ENCODE measurements at places on chromosomes 1 and 21. TPM values are rescaled to one million over a fixed set of nuclear protein-coding genes. Genes with fewer than 3 reads are reported as not detected.
A peak's percentile ranks its signal among the peaks of the same experiment; 100 is the strongest.

The GPR52 gene
- polyA plus RNA-seq, result not detected

The PLA2G2C gene
- polyA plus RNA-seq, result not detected

DNA sequence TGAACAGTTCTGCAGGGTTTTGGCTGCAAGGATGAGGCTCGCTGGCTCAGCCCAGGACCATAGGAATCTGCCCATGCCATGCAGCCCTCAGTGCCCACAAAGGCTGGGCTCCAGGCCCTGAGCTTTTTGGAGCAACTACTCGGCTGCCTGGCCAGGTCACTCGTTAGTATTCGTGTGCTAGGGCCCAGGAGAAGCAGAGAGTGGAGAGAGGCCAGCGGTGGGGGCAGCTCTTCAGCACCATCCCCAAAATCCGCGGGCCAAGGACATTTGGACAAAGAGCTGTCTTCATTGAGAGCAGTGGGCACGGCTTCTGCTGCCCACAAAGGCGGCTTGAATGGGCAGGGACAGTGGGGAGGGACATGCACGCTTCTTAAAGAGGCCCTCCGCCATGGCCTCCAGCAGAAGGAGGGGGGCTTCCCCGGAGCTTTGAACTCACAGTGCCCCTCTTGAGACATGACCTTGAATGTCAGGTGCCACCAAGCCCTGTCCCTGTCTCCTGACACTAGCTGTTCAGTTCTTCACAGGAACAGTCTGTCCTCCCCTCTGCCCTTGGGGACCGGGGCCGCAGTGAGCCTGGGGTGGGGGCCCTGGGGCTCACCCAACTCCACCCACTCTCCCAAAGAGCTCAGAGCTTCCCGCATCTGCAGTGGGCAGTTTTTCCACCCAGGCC is 106.1 kb upstream of the ARHGEF16 start:
- DNase-seq, result no peak

- no peak for DNase-seq
Observed at GRCh38 chr1:61227857-61228550, 145.6 kb downstream of the NFIA start.

- DNase-seq, result no peak
Observed at GRCh38 chr1:6300342-6301048, 39.6 kb upstream of the GPR153 start.

- DNase-seq, result peak; percentile 74
Observed at GRCh38 chr1:101357444-101357986, 120.7 kb downstream of the S1PR1 start.

DNA sequence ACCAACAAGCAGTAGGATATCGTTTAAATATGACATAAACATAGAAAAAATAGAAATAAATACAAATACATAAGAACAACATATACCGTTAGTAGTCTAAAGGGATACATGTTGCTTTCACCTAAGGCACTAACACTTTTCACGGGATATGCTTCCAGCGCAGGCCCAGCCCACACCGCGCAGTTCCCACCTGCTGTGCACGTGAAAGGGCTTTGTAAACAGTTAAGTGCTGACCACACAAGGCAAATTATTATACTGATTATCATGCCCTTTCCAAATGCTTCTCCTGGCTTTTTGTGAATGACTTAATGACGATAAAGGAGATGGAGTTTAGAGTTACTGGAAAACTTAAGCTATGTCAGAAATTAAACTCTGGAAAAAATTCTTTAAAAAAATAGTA is 11.3 kb upstream of the IL22RA1 start:
- DNase-seq, result no peak

- no peak for DNase-seq
Observed at GRCh38 chr1:229699613-229700267, 73.7 kb downstream of the URB2 start.

GRCh38 chr1:245598524-245599305 is 443.9 kb downstream of the KIF26B start:
- DNase-seq, result no peak

DNA sequence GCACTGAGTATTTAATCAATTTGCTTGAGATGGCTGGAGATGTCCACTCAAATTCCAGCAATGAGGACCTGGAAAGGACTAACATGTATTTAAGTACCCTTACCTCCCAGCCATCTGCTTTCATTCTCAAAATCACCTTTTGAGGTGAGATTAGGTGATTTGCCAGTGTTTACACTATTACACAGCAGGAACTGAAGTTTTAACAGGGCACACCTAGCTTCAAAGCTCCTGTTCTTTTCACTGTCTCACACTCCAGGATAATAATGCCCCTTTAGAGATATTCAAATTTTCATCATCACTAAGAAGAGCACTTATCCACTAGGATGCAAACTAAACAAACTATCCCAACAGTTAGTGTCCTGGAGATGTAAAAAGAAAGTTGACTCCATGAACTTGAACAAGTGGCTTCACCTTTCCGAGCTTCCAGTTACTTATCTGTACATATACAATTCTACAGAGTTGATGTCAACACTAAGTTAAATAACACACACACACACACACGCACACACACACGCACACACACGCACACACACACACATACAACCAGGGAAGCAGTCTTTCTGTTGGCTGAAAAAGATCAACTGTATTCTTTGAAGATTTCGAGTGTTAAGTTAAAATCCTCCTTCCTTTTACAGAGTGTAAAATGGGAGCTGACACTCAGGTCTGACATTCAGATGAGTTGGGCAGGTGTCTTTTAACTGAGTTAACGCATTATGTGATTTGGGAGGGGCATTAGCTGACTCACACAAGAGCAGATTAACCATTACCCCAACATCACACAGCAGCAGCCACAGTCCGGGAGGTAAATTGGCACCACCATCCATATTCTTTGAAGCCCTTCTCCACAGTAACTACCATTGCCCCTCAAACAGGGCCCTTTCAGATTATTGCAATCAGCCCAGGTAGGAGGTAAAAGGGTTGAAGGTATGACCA is 15.5 kb upstream of the JAK1 start:
- no peak for DNase-seq

Measured in CD8-positive, alpha-beta memory T cell (primary cell).